Fibroblast of lung (primary cell): ENCODE measurements at places on chromosomes 16 and 17.

GRCh38 chr16:15843635-15844279, 13.1 kb downstream of the MYH11 start:
- DNase-seq = no peak

DNA sequence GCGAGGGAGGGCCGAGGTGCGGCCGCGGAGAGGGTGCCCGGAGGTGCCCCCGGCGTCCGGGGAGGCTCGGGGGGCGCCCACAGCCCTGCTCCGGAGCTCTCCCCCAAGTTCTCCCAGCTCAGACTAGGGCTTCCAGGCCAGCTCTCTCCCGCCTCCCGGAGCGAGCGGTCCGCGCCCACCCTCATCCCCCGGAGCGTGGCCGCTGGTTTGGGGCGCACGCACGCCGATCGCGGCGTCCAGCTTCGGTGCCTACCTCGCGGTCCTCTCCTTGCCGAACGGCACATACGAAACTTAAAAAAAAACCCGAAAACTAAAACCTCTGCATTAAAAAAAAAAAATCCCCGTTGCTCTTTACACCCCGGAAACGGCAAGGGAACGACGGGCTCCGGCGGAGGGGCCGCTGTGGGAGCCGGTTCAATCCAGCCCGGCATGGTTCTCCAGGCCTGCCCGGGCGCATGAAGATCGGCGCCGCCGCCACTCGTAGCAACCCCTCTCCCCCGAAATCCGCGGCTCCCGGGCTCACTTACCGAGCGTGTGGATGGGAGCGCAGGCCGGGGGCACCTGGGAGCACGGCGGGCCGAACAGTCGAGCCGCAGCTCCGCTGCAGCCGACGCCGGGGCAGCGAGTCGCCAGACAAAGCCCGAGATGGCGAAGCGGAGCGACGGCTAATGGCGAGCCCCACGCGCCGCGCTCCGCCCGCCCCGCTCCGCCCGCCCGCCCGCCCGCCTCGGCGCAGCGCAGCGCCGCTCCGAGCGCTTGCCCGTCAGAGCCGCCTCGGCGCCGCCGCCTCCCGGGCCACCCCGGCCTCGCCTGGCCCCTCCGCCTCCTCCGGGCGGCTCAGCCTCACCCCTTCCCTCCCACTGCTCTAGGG, 973 bp upstream of the UBTF start:
- peak; percentile 64 for DNase-seq

DNA sequence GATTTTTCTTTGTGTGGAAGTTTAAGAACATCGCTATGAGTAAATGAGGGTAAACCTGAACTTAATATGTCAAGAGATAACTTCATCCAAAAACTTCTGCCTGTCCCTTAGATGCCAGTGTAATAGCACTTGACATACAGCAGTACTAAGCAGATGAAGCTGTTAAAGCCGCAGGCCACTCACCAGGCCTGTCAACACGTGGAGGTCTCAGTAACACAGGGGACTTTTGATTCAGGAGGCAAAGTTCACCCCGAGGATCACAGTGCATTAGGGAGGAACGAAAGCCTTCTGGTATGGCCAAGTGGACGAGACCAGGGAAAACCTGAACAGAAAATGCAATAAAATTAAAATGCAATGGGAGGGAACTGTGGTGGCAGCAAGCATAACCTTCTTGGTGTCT, 235.7 kb downstream of the CHD9NB start:
- DNase-seq = no peak

- DNase-seq = no peak
Observed at GRCh38 chr17:34580685-34581445, 1.5 kb downstream of the TMEM132E start.

DNA sequence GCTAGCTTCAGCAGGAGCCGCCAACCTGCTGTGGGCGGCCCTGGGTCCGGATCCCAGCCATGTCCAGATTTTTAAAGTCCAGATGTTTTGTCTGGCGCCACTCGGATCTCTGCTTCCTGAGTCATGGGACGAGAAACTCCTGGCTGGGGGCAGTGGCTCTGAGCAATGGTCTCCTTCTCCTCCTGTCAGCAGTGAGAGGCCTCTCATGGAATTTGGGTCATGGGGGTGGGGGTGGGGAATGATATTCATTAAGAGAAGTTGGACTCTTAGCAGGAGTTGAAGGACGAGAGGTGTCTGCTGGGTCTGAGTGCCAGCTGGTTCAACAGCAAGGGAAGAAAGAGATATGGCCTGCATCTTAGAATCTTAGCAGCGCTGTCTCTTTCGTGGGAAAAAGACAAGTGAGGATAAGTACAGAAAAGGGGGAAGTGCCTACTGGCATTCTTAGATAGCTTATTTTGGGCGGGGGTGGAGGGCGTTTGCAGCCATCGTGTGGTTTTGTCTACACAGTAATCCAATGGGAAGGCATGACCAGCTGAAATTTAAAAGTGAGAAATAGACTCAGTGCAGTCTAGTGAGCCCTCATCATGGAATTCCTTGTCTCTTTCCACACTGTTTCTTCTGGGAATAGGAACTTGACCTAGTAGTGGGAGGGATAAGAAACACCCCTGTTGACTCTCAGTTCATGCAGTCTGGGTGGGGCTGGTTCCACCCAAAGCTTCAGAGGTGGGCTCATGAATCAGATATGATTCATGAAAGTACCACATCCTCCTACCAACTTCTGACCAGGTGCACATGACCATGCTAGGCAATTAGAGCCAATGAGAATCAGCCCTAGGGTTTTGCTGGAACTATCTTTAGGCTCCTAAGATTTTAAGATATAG, 80.5 kb downstream of the MYH13 start:
- peak; percentile 10 for DNase-seq

- peak; percentile 36 for DNase-seq
Observed at GRCh38 chr16:85522842-85523601, 90.1 kb upstream of the GSE1 start.

DNA sequence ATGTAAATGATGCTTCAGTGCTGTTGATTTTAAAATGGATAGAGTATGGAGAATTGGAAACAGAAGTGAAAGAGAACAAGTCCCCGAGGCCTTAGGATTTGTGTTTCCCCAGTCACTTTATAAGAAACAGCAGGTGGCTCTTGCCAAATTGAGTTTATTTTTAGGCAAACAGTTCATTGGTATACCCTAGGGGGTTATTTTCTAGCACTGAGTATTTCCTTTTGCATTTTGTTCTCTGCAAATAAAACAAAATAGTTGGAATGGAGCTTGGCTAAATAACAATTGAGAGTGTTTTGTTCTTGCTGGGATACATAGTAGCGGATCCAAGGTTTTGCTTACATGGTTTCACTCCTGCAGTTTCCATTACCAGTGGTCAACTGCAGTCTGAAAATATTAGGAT, 591.1 kb upstream of the C16orf82 start:
- DNase-seq = no peak

DNA sequence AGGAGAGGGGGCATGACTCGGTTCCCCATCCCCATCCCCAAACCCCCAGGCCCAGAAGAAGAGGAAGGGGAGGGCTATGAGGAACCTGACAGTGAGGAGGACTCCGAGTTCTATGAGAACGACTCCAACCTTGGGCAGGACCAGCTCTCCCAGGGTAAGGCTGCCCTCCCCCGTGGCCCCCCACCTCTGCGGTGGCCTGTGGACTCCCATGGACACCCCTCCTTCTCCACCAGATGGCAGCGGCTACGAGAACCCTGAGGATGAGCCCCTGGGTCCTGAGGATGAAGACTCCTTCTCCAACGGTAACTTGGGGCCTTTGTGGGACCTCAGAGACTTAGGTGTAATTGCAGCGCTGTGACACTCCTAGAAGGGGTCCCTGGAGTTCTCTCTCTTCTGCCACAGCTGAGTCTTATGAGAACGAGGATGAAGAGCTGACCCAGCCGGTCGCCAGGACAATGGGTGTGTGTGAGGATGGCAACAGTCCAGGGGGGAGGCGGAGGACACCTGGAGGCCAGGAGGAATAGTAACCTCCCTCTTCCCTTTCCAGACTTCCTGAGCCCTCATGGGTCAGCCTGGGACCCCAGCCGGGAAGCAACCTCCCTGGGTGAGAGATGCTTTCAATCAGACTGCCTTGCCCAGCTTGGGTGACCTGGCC, 5.6 kb downstream of the CD19 start:
- no peak for DNase-seq

GRCh38 chr17:56488800-56489199, 104.7 kb upstream of the NOG start:
- no peak for DNase-seq

DNA sequence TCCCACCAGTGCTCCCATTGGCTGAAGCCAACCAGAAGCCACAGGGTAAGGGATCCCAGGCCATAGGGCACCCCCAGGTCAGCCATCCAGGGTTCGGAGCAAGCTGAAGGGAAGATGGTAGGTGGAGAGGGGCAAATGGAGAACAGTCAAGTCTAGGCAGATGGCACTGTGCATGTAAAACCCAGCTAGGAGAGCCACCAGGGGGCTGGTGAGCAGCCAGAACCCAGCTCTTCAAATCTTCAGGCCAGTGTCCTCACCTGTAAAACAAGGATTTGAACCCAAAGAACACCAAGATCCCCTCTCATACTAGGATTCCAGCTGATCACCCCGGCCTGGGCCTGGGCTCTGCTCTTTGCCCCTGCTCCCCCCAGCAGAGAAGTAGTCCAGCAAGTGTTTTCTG, 43.5 kb downstream of the GINS3 start:
- no peak for DNase-seq

GRCh38 chr17:67666710-67667109, 51.0 kb upstream of the NOL11 start:
- no peak for DNase-seq

GRCh38 chr17:34163646-34164045, 91.4 kb upstream of the CCL2 start:
- DNase-seq = peak; percentile 11

DNA sequence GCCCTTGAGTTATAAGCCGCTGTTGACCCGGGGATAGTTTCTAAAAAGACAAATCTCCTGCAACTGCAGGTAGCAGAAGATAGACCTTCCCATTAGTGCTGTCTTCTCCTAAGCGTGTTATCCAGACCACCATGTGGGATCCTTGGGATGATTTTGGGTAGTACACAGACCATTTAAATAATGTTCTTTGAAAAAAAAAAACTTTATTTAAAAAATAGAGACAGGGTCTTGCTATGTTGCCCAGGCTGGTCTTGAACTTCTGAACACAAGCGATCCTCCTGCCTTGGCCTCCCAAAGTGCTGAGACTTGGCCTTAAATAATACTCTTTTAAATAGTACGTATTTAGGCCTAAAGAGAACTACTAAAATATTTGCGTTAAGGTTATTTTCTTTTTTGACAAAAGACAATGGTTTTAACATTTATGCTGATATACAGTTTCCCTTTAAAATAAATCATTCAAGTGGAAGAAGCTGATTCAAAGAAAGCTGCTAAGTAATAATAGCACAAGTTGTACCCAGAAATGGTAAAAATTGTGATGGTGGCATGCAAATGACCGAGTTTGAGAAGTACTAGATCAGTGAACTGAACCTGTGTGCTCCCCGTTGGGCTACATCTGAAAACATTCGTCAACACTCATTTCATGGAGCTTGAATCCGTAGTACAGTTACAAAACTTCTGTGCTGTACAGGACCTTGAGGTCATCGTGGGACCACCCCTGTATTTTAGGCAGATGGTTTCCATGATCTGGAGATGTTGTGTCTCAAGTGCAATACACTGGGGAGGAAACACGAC, 24.0 kb downstream of the SMARCE1 start:
- DNase-seq = no peak
